ENCODE measurements at places on chromosomes 1 and 21. TPM values are rescaled to one million over a fixed set of nuclear protein-coding genes. Genes with fewer than 3 reads are reported as not detected.

The SLC9C2 gene
- total RNA-seq: not detected

The OVAAL gene
- total RNA-seq: not detected

DNA sequence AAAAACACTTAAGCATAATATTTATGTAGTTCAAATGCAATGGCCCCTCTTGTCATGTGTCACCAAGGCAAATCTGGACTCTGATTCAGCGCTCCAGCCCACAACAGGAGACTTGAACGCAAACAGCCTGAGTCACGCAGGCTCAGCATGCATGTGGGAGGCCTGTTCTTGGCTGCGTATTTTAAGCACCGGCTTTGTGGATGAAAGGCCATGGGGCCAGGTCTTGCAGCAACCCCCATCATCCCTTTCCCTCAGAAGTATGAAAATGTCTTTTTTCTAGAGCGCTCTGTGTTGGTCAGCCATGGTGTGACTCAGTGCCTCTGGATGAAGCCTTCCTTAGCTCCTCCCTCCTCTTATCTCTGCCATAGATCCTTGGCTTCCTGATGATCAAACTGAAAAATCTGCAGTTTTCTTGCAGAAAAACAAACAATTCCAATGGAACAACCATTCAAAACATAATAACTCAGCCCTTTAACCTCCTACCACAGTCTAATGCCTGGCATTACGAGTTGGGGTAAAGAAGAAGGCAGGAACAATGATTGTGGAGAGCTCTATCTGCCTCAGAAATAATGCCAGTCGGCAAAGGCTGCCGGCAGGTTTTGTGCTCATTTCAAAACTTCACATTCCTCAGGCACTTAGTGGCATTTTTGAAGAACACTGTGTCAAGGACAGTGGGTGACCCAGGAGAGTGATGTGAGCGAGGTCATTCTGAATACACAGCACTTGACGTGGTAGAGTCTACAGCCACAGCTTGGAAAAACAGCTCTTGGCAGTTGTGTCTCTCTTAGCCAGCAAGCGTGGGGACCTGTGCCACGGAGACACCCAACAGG, 167.5 kb downstream of the CLIC6 start:
- H3K36me3 ChIP-seq: peaks cover 20% of the 10 kb centered on the region
- peak overlapping the region; percentile 98 for H3K27ac ChIP-seq
- H3K27me3 ChIP-seq: no peaks in the 10 kb centered on the region
- peak overlapping the region; percentile 44 for H3K4me3 ChIP-seq

DNA sequence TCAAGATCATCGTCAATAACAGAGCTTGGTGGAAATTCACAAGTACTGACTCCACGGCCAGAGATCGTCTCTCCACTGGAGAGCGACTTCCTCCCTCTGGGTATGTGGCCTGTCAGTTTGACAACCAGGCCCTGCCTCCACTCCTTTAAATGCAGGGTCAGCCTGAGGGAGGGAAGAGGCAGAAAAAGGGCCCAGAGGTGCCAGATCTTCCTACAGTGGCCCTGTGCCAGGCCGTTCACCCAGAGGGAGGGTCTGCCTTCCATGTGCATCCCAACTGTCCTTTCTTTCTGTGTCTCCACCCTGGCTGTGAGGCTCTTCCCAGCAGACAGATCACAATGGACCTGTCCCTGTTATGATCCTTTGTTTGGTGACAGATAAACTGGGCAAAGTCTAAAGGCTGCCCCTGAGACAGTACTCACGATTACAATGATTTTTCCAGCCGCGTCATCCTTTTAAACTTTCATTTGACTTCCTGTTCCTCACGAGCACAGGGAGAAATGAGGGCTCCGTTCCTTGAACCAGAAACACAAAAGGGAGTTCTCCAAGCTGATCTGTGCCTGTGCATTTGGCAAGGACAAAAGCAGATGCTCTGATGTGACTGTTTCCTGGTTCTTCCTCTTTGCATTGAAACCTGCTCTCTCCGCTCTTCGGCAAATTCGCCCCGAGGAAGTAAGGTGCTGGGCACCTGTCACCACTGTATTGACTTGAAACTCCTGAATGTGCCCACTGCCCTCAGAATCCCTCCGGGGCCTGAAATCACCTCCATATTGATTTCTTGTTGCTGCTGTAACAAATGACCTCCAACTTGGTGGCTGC, 126.7 kb downstream of the PGBD5 start:
- H3K4me1 ChIP-seq: peaks cover 6% of the 10 kb centered on the region
- peaks cover 2% of the 10 kb centered on the region for H3K27me3 ChIP-seq
- no peak overlapping the region for H3K4me3 ChIP-seq

The TRAF3IP3 gene
- total RNA-seq: not detected

The C1QB gene
- total RNA-seq: not detected

GRCh38 chr1:239011382-239011781, 375.0 kb upstream of the CHRM3 start:
- no peak for DNase-seq
- H3K4me3 ChIP-seq: no peak overlapping the region
- H3K27ac ChIP-seq: no peak overlapping the region
- no peaks in the 10 kb centered on the region for H3K36me3 ChIP-seq
- no peaks in the 10 kb centered on the region for H3K4me1 ChIP-seq

DNA sequence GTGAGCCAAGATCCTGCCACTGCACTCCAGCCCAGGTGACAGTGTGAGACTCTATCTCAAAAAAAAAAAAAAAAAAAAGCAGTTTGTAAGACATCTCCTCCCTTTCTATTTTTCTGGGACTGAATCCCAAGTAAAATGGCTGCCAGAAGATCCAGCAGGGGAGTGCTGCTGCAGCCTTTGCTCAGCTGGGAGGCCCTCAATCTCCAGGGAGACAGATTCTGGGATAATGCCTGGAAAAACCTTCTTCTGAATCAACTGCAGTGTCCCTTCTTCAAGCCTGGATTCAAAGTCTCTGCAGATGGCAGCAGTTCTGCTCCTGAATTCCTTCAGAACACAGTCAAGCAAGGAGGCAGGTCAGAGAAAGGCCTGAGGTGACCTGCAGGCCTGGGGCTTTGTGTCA, 191.0 kb upstream of the NRIP1 start:
- H3K4me1 ChIP-seq: peaks cover under 1% of the 10 kb centered on the region
- no peak overlapping the region for H3K4me3 ChIP-seq
- H3K27ac ChIP-seq: no peak overlapping the region
- H3K27me3 ChIP-seq: no peaks in the 10 kb centered on the region
- DNase-seq: no peak

GRCh38 chr1:177935638-177936415, 34.0 kb downstream of the SEC16B start:
- no peak overlapping the region for H3K4me3 ChIP-seq
- H3K4me1 ChIP-seq: no peaks in the 10 kb centered on the region
- H3K27ac ChIP-seq: no peak overlapping the region
- no peaks in the 10 kb centered on the region for H3K27me3 ChIP-seq
- DNase-seq: no peak

The SMIM1 gene
- not detected for total RNA-seq

DNA sequence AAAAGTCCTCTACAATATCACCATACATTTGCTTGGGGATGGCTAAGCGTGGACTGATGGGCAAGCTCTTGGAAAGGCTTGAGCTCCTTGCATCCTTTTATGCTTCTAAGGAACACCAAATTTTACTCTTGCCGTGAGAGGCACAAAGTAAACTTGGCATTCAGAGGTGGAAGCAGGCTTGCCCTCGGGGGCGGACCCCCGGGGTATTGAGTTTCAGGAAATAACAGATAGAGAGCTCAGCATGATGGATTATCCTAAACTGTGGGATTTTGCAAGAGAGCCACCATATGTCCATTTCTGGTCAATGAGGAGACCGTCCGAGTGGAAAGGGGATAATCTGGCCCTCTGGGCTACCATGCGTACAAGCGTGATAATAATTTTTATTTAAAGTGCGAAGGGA, 14.0 kb downstream of the IFI16 start:
- H3K4me1 ChIP-seq: no peaks in the 10 kb centered on the region
- no peak overlapping the region for H3K27ac ChIP-seq
- H3K27me3 ChIP-seq: no peaks in the 10 kb centered on the region
- no peak overlapping the region for H3K4me3 ChIP-seq
- H3K36me3 ChIP-seq: peaks cover 1% of the 10 kb centered on the region

The JTB gene
- 130 TPM for total RNA-seq

The RCSD1 gene
- total RNA-seq: 1.4 TPM

The NCMAP gene
- total RNA-seq: not detected

The ADAM30 gene
- total RNA-seq: not detected

- no peak overlapping the region for H3K4me3 ChIP-seq
- DNase-seq: peak; percentile 6
Measured at GRCh38 chr1:234881893-234882771, 246.5 kb downstream of the TOMM20 start.

The SLC1A7 gene
- not detected for total RNA-seq

DNA sequence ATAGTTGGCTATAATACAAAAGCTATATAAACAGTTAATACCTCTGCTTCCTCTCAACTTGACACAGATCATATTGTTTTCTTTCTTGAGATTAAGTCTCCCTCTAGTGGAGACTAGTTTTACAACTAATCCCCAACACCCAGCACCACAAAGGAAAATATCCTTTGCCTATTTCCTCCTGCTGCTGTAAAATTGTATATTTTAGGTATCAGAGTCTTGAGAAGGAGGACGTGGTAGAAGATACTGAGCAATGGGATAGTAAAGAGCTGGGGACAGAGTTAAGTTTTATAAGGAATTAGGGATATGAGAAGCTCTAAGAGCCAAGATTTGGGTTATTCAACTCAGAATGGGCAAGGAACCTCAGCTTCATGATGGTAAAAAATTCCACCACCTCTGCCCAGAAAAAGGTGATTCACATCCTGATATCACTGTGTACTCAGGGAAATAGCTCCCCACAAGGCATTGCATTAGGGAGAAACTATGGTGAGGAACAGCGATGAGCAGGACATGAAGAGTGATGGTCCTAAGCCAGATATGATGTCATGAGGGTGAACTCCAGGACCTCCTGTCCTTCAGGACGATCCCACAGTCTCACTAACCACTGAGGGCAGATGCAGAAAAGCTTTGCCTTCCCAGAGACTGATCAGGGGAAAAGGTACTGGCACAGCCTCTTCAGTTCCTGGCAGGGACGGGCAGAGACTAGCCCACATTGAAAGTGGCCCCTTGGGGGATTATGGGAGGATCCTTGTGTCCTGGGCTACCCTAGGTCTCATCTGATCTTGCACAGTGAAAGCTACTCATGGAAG, 14.7 kb upstream of the CFAP126 start:
- no peak overlapping the region for H3K27ac ChIP-seq
- DNase-seq: no peak
- H3K36me3 ChIP-seq: no peaks in the 10 kb centered on the region
- H3K4me3 ChIP-seq: no peak overlapping the region

DNA sequence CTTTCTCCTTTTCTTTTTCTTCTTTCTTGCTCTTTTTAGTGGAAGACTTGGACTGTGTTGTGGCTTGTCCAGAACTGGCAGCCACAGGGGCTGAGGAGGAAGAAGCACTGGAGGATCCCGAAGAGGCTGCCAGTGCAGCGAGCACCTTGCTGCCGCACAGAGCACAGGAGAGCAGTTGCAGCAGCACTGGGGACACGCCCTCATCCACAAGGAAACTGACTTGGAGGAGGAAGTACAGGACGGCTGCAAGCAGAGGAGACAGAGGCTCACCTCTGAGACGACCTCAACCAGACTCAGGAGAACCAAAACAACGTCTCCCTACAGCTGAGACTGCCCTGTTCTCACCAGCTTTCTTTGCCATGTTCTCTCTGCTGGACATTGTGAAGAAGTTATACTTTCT, 88.9 kb downstream of the UBR4 start:
- H3K4me3 ChIP-seq: no peak overlapping the region
- no peaks in the 10 kb centered on the region for H3K4me1 ChIP-seq
- peaks cover 67% of the 10 kb centered on the region for H3K36me3 ChIP-seq
- H3K27ac ChIP-seq: no peak overlapping the region
